ENCODE measurements at places on chromosomes 5 and 9. TPM values are rescaled to one million over a fixed set of nuclear protein-coding genes. Genes with fewer than 3 reads are reported as not detected.

Gene SPINK1
- total RNA-seq = not detected

Gene NFIB
- 29.0 TPM for total RNA-seq

Gene TRIM41
- 57.6 TPM for total RNA-seq

Gene OR1Q1
- total RNA-seq = not detected

Gene CENPH
- 45.7 TPM for total RNA-seq

Gene PFN3
- total RNA-seq = not detected

Gene DOK3
- 12.2 TPM for total RNA-seq

Gene PCDHGA6
- 0.17 TPM for total RNA-seq

DNA sequence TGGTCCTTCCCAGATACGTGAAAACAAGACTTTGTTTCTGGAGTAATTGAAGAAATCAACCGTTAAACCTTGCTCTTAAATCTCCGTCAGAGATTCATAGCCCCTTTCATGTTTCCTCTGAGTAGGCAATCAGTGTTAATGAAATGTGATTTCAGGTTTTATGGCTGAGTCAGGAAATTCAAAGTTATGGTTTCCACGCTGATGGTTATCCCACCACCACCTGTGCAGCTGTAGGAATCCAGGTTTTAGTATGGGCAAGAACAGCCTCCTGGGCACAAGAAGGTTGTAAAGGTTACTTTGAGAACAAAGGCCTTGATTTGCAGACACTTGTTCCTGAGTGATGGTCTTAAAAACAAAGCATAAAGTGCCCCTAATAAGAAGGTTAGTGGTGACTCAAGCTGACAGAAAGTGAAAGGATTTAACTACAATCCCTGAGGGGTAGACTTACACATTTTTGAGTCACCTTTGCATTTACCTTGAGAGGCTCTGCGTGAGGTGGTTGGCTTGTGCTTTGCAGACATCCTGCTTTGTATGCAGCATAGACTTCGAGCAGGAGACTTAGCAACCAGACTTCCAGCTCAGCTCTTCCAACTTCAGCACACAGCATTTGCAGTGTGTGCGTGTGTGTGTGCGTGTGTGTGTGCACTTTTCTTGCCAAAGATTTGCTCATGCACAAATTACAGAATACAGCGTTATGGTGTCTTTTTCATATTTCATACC, 159.6 kb downstream of the TLE4 start:
- no peaks in the 10 kb centered on the region for H3K36me3 ChIP-seq
- H3K4me1 ChIP-seq = no peaks in the 10 kb centered on the region
- DNase-seq = no peak
- no peak overlapping the region for H3K4me3 ChIP-seq
- no peak overlapping the region for H3K27ac ChIP-seq

DNA sequence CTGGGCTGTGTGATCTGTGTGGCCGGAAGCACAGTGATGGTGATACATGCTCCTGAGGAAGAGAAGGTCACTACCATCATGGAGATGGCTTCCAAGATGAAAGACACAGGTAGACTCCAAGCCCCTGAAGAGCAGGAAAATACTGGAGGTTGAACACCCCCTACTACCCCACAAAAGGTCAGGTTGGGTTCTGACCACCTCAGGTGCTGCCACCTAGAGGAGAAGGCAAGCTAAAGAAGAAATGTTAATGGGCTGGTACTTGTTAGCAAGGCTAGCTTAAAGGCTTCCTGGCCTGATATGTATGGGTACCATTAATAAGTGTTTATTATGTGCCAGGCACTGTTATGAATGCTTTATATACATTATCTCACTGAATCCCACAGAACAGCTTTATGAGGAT, 11.7 kb downstream of the NIPAL4 start:
- DNase-seq = no peak
- no peak overlapping the region for H3K27ac ChIP-seq
- no peaks in the 10 kb centered on the region for H3K36me3 ChIP-seq

DNA sequence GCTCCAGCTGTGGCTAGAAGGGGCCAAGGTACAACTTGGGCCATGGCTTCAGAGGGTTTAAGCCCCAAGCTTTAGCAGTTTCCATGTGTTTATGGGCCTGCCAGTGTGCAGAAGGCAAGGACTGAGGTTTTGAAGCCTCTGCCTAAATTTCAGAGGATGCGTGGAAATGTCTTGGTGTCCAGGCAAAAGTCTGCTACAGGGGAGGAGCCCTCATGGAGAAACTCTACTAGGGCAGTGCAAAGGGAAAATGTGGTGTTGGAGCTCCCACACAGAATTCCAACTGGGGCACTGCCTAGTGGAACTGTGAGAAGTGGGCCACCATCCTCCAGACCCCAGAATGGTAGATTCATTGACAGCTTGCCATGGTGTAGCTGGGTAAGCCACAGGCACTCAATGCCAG, 527.2 kb upstream of the RORB start:
- H3K36me3 ChIP-seq = no peaks in the 10 kb centered on the region
- H3K4me3 ChIP-seq = no peak overlapping the region
- no peaks in the 10 kb centered on the region for H3K4me1 ChIP-seq
- no peak for DNase-seq
- no peak overlapping the region for H3K27ac ChIP-seq

DNA sequence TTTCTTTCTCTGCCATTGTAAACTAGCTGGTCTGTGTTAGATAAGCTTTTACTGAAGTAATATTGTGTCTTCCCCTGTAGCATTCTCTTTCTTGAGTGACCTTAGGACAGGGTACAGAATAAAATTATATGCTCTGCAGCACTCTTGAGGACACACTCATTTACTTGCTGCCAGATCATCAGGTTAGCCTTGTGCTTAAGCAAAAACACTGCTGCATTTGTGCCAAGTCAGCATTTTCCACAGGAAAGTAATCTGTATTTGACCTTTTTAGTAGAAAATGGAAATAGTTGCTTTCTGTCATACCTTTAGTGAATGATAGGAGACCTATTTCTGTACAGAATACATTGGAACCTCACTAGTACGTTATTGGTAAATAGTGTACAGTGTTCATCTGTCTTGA, 54.2 kb downstream of the LMNB1 start:
- no peak for DNase-seq
- H3K36me3 ChIP-seq = peaks cover 18% of the 10 kb centered on the region
- no peak overlapping the region for H3K4me3 ChIP-seq
- H3K4me1 ChIP-seq = no peaks in the 10 kb centered on the region

GRCh38 chr9:115042781-115043509, 75.0 kb downstream of the TNC start:
- H3K36me3 ChIP-seq = no peaks in the 10 kb centered on the region
- no peak overlapping the region for H3K27ac ChIP-seq
- H3K4me3 ChIP-seq = no peak overlapping the region
- H3K27me3 ChIP-seq = 0 out of 2 replicates have a peak, but pooled peaks cover 6% of the 10 kb centered on the region
- DNase-seq = no peak

DNA sequence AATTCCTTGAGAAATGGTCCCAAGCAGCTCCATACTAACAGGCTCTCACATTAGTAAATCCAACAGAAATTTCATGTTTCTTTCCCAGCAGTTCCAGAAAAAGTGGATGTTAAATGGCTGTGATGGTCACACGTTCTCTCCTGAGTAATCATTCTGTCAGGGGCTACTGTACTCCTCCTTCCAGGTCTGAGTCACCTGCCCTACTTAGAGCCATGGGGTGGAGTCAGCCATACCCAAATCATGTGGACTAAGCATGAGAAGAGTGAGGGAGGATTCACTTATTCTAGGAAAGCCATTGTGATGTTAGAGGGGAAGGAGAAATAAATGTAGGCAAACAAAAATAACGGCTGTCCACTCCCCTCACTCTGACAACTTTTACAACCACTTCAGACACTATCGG, 547.2 kb downstream of the CSNK1G3 start:
- H3K36me3 ChIP-seq = no peaks in the 10 kb centered on the region
- no peak for DNase-seq
- H3K27me3 ChIP-seq = no peaks in the 10 kb centered on the region
- H3K27ac ChIP-seq = no peak overlapping the region

DNA sequence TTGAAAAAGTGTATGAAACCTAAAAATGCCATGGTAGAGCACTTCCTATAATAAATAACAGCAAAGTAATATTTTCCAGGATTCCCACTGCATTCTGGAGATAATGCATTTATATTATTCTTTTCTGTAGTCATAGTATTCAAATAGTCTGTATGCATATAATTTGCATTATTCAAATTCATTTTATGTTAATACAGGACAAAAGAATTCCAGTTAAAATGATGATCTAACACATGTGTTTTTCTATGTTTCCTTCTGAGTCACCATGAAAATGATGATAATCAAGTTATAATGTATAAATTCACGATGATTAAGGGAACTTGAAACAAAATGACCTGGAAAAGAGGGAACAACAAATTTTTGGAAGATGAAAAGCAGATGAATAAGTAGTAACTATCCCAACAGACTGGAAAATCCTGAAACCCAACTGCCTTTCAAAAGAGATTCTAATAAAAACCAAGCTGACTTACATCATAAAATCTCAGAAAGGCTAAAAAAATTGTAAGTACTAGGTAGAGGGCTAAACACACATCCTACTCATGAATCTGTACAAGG, 358.6 kb upstream of the PAPPA start:
- no peaks in the 10 kb centered on the region for H3K36me3 ChIP-seq
- no peak overlapping the region for H3K27ac ChIP-seq
- H3K27me3 ChIP-seq = no peaks in the 10 kb centered on the region
- DNase-seq = no peak
- no peaks in the 10 kb centered on the region for H3K4me1 ChIP-seq

DNA sequence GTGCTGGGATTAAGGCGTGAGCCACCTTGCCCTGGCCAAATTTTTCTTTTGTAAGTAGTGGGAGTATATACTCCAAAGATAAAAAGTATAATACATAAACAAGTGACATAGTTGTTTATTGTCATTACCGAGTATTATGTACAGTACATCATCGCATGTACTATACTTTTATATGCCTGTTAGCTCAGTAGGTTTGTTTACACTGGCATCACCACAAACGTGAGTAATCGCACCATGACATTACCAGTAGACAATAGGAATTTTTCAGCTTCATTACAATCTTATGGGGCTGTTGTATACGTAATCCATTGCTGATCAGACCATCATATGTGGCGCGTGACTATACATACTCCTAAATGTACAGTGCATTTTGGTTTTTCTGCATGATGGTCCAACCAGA, 9.8 kb downstream of the SECISBP2 start:
- peaks cover 27% of the 10 kb centered on the region for H3K36me3 ChIP-seq
- no peak overlapping the region for H3K4me3 ChIP-seq
- no peak overlapping the region for H3K27ac ChIP-seq
- H3K4me1 ChIP-seq = no peaks in the 10 kb centered on the region
- H3K27me3 ChIP-seq = no peaks in the 10 kb centered on the region

- no peaks in the 10 kb centered on the region for H3K4me1 ChIP-seq
- H3K27me3 ChIP-seq = no peaks in the 10 kb centered on the region
- H3K4me3 ChIP-seq = no peak overlapping the region
- H3K27ac ChIP-seq = no peak overlapping the region
- no peaks in the 10 kb centered on the region for H3K36me3 ChIP-seq
- no peak for DNase-seq
Observed at GRCh38 chr9:69976152-69976551, 67.5 kb upstream of the MAMDC2 start.

DNA sequence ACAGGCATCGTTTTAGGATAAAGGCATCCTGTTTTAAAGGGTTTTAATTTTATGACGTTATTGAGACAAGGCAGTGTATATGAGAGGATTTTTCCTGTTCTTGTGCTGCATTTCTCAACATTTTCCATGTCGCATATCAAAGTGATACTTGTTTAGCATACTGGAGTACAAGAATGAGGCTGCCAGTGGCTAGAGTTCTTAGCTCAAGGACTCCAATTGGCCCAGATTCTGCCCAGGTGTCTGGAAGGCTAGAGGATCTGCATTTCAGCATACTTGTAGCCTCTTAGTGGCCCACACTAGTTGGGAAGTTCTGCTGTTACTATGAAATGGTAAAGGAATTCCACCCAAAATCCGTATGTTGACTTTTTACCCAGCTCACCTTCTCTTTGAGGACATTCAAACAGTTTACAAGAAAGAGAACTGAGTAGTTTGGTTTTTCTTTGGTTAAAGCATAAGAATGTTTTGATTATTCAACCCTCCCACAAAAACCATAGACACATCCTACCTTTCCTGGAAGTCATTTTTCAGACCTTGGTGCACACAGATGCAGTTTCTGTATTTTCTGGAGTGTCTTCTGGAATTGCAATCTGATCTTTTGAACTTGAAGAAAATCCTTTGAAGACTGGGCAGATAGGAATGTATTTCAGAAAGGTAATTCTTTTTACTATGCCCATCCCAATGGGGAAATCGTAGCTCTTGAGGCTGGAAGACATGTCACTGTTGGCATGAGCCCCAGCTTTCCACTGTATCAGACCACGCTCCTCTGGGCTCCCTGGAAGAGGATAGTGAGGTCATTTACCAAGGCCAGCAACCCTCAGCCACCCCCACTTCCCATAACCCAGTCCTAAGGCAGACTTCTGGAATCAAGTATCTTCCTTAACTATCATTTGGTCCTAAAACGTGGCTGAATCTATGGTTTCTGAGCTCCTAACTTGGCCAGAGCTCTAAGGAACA, 11.3 kb downstream of the SLC23A1 start:
- H3K4me1 ChIP-seq = peaks cover 33% of the 10 kb centered on the region
- no peak for DNase-seq
- no peak overlapping the region for H3K4me3 ChIP-seq
- peaks cover 14% of the 10 kb centered on the region for H3K36me3 ChIP-seq

- DNase-seq = no peak
- H3K4me1 ChIP-seq = peaks cover 16% of the 10 kb centered on the region
- no peak overlapping the region for H3K27ac ChIP-seq
- no peaks in the 10 kb centered on the region for H3K27me3 ChIP-seq
- H3K36me3 ChIP-seq = 0 out of 2 replicates have a peak, but pooled peaks cover 3% of the 10 kb centered on the region
Observed at GRCh38 chr9:128787659-128788058, 606 bp downstream of the TBC1D13 start.

DNA sequence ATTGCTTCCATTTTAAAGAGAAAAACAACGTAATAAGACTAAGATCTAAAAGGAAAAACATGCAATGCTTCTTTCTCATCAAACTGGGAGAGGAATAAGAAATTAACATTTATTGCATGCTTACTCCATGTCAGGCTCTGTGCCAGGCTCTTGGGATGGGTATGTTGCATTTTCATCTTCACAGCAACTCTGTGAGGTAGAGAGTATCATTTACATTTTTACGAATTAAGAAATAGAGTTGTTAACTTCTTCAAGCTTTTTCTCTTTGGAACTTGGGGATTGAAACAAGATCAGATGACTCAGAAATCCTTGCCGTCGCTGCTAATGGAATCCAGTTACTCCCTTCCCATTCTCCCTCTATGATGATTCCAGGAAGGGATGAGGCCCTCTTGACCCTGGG, 39.5 kb downstream of the PDE8B start:
- H3K4me3 ChIP-seq = no peak overlapping the region
- no peaks in the 10 kb centered on the region for H3K4me1 ChIP-seq
- no peak for DNase-seq
- no peaks in the 10 kb centered on the region for H3K36me3 ChIP-seq
- no peak overlapping the region for H3K27ac ChIP-seq
- H3K27me3 ChIP-seq = peaks cover 10% of the 10 kb centered on the region

DNA sequence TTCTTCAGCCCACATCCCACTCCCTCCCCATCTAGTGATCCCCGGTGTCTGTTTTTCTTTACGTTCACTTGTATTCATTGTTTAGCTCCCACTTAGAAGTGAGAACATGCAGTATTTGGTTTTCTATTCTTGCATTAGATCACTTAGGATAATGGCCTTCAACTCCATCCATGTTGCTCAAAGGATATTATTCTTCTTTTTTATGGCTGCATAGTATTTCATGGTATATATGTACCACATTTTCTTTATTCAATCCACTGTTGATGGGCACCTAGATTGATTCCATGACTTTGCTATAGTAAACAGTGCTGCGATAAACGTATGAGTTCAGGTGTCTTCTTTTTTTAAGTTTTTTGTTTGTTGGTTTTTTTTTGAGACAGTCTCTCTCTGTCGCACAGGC, 29.1 kb upstream of the CCNB1 start:
- H3K4me1 ChIP-seq = no peaks in the 10 kb centered on the region
- no peaks in the 10 kb centered on the region for H3K27me3 ChIP-seq
- no peaks in the 10 kb centered on the region for H3K36me3 ChIP-seq
- no peak for DNase-seq
